ENCODE measurements at places on chromosomes 4 and X.

GRCh38 chr4:168931215-168931650 is 78.8 kb downstream of the CBR4 start:
- DNase-seq: no peak

DNA sequence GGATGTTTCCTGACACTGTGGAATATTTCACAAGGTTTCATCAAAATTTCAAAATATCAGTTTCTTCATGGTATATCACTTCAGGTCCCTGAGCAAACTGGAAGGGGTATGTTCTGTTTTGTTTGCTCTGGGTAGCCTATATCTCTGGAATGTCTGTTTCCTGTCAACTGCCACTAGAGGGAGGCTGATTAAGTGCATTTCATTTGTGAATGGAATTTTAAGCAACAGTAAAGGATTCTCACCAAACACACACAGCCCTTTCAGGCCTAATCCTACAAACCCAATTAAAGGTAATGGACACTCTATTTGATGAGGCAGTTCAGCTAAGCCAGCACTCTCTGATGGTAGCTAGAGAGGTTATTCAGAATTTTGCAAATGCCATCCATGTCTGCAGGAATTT is 307.1 kb downstream of the TEX13A start:
- DNase-seq: no peak

DNA sequence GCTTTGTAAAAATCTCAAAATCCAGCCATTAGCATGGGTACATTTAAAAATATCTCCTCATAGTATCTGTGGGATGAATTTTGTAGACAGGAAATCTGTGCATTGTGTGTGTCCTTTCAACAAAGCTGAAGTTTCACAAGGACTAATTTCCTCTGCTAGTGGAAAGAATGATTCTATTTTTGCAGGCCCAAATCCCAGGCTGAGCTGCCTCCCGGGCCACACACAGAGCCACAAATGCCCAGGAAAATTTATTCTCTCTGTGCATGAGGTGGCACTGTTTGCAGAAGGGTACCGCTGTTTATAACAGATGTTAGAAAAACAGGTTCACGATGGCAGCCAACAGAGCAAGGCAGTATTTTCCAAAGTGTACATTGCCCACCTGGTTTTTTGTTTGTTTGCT is 11.0 kb upstream of the VCX3B start:
- no peak for DNase-seq

DNA sequence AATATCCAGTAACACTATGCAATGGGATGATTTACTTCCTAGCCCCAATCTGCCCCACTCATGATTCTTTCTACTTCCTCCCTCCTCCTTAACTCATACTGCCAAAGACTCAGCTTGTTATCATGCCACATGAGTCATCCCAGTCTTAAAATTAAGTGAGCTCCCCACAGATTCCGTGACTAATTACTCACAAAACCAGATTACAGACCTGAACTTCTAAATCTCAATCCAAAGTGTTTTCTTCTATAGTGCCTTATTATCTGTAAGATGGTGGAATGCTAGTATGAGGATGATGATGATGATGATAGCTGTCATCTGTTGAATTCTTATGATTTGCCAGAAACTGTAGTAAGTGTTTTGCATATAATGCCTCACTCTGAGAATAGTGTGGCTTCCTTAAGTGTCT is 27.7 kb upstream of the GPC3 start:
- no peak for DNase-seq

GRCh38 chrX:132751063-132751690 is 207.3 kb downstream of the HS6ST2 start:
- no peak for DNase-seq

DNA sequence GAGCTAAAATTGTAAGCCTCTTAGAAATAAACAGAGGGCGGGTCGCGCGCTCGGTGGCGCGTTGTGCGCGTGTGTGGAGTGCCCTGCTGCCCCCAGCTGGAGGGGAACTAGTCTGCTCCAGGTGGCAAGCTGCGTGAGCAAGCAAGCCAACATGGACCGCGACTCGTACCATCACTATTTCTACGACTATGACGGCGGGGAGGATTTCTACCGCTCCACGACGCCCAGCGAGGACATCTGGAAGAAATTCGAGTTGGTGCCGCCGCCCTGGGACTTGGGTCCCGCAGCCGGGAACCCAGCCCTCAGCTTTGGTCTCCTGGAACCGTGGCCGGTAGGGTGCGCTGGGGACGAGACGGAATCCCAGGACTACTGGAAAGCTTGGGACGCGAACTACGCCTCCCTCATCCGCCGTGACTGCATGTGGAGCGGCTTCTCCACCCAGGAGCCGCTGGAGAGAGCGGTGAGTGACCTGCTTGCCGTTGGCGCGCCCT is 66.1 kb downstream of the DNAAF6 start:
- DNase-seq: peak; percentile 0

DNA sequence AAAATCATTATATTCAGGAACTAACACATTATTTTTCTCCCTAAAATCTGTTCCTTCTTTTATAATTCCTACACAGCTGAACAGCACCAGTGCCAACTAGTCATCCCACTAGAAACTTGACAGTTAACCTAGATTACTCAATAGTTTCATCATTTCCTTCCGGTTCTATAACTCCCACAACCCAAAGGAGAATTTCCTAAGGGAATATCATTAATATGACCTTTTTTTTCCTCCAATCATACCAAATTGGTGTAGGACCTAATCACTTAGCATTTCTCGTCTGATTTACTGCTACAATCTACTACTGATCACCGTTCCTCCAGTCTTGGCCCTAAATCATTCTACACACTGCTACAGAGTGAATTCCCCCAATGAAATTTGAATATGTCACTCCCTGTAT is 45.9 kb downstream of the WDFY3 start:
- DNase-seq: no peak

- no peak for DNase-seq
These were observed 342.0 kb downstream of the GBA3 start for GRCh38 chr4:23034731-23035130.

DNA sequence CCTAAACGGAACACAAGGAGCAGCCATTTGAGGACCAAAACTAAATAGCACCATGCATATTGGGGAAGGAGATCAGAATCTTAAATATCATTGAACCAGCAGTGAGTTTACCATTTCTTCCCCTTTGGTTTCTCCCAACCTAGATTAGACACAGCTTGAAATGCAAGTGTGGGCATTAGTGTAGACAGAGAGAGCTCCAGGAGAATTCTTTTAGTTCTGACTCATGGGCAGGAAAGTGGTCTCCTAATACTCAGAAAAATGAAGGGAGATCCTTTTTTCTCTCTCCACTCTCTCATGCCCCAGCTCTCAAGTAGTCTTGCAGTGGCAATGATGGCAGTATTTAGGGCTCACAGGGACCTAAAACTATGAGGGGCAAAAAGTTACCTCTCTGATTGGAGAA is 567.9 kb downstream of the INPP4B start:
- no peak for DNase-seq

All from naive thymus-derived CD8-positive, alpha-beta T cell (primary cell).